ENCODE measurements at places on chromosomes 4 and X.

- no peak for DNase-seq
Observed at GRCh38 chr4:4709736-4710135, 149.7 kb upstream of the MSX1 start.

DNA sequence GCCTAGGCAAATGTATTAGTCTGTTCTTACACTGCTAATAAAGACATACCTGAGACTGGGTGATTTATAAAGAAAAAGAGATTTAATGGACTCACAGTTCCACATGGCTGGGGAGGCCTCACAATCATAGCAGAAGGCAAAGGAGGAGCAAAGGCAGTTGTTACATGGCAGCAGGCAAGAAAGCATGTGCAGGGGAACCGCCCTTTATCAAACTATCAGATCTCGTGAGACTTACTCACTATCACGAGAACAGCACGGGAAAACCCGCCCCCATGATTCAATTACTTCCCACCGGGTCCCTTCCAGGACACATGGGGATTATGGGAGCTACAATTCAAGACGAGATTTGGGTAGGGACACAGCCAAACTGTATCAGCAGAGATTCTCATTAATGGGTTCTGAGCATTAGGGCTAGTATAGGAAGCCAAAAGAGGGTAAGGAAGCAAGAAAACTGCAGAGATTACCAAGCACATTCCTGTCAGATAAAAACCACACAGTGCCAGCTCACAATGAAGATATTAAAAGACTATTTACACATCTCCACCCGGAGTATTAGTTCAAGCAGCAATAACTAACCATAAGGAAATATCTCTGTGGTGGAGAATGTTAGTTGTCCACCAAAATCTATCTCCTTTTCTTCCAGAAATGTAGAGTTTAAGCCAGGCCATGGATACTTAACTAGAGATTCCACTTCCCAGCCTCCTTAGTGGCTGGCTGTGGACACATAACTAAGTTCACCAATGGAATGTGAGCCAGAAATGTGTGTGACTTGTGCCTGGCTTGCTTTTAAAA lies 61.2 kb upstream of the HOPX start:
- DNase-seq = no peak

DNA sequence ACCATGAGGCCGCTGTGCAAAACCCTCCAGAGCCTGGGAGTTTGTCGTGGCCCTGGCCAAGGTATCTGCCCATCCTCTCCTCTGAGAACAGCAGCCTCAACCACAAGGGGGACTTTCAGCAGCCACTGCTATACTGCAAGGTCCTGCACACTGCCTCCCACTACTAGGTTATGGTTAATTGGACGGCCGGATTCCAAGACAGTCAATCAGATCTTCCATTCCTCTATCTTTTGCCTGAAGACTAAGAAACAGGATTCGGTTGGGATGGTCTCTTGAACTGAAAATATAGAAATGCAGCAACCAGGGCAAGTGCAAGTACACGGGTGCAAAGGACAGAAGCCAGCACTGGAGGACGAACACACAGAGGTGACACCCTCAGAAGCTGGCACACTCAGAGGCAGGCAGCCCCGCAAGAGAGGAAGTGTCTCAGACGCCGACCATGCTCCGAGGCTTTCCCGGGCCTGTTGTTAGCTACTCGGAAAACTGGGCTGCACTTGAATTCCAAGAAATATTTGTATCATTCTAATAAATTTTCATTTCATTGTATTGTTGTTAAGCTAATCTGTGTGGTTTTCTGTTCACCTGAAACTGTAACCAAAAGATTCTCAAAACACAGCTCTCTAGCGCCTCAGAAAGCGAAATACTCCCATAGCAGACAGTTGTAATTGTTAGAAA lies 63.3 kb downstream of the AFAP1 start:
- peak; percentile 19 for DNase-seq

- no peak for DNase-seq
Observed at GRCh38 chr4:16685536-16685935, 212.9 kb downstream of the LDB2 start.

GRCh38 chr4:48028696-48029095 lies 12.1 kb downstream of the NIPAL1 start:
- no peak for DNase-seq

DNA sequence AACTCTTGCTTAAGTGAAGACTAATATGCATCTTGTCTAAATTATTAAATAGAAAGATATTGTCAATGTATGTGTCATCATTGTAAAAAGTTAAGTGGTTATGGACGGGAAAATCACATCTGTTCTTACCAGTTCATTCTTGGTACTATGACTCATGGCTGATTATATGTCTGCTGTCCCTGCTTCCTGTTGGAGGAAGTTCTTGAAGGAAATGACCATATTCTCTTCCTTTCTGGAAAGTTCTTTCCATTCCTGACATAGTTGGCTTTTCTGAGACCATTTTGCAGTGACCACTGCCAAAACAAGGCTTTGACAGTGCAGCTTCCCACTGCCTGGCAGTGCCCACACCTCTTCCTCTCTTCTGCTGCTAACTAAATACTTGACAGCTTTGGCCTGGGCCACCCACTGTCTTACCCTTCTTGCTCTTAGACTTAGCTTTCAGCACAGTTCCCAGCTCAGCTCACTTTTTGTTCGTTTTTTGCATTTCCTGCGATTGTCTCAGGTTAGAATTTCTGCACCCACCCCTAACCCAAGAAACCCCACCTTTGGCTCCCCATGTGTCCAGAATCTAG lies 13.2 kb upstream of the CLDN24 start:
- no peak for DNase-seq

GRCh38 chrX:63967551-63967950 lies 182.5 kb upstream of the ARHGEF9 start:
- DNase-seq = no peak

- no peak for DNase-seq
Observed at GRCh38 chr4:140005699-140006098, 148.3 kb downstream of the MAML3 start.

- no peak for DNase-seq
Observed at GRCh38 chr4:186161138-186161537, 30.2 kb upstream of the CYP4V2 start.

DNA sequence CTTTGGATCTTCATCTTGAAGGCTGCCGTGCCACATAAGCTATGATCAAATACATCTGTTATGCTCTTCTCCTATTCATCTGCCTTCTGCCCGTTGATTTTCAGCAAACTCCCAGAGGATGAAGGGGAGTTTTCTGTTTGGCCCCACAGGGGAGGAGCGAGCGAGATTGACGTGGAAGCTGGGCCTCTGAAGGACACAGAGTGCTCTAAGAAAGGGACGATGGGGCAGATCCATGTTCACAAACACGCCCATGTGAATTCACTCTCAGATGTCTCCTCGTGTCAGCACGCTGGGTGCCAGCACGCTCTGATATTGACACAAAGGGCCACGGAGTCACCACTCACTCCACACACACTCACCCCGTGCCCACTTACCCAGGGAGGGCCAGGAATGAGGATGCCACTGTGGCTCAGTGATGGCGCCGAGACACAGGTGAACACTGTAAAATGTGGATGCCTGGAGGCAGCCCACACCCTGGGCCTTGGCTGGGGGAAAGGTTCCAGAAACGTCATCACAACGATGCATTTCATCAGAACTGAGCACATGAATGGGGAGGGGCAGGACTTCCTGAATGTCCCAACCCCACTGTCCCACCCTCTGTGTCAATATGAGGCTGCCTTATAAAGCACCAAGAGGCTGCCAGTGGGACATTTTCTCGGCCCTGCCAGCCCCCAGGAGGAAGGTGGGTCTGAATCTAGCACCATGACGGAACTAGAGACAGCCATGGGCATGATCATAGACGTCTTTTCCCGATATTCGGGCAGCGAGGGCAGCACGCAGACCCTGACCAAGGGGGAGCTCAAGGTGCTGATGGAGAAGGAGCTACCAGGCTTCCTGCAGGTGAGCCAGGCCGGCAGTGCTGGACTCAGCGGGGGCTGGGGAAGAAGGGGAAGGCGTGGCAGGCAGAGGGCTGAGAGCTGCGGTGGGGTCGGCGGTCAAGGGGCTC lies at the start of gene S100P:
TSS of gene S100P (plus strand) at position 648 of the 946 bp plus-strand sequence. CDS start at position 703, 55 bp downstream.
- no peak for DNase-seq

DNA sequence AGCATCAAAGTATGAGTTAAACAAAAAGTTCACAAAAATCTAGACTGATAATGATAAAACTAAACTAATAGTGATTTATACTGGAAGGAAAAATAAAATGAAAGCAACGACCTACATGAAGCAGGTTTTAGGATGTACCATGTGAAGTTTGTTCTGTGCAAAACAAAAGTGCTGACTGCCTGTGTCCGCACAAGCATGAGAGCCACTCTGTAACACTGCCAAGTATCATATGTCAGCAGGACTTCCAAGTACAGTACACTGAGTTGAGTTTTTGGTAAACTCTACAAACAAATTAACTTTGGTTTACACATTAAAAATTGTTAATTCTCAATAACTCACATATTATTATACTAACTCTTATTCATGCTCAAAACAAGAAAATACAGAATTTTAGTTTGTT lies 459.0 kb downstream of the PDGFC start:
- no peak for DNase-seq

DNA sequence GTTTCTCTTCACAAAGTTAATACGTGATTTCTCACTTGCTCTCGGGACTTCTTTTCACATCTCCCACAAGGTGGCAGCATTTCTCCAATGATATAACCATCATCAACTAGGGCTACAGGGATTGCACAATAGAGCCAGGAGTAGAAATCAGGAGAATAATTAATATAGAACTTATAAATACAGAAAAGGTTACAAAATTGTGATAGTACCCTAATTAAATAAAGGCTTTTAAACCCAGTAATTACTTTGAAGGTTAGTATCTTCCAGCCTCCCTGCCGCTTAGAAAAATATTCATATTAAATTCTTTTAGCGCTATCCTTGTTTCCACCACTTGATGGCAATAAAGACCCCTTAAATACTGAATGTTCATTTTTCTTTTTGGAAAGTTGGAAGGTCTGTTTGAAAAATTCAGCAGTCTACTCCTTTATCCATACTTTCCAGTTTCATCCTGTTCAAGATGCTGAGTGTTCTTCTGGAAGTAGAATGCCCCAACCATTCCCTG lies 65.8 kb downstream of the RASGEF1B start:
- peak; percentile 39 for DNase-seq

GRCh38 chr4:53644607-53645006 lies 53.3 kb upstream of the LNX1 start:
- DNase-seq = no peak

DNA sequence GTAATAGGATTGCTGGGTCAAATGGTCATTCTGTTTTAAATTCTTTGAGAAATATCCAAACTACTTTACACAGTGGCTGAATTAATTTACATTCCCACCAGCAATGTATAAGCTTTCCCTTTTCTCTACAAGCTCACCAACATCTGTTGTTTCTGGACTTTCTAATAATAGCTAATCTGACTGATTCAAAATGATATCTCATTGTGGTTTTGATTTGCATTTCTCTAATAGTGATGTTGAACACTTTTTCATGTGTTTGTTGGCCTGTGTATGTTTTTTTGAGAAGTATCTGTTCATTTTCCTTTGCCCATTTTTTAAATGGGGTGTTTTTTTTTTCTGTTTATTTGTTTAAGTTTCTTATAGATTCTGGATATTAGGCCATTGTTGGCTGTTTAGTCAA lies 659.0 kb upstream of the GNPDA2 start:
- DNase-seq = no peak

DNA sequence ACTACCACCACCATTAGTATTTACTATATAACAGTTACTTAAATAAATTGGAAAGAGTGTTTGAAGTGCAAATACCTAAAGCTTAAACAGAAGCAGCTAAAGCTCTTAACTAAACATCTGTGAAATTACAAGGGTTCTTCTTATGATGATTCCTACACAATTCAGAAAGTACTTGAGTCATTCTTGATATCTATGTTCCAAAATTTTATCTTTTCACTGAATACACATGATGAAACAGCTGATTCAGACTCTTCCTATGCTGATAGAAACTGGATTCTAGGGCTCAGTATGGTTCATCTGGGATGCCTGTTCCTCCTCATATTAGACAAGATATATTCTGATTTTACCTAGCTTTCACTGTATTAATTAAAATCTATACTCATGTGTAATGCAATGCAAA lies 13.6 kb downstream of the EREG start:
- no peak for DNase-seq

DNA sequence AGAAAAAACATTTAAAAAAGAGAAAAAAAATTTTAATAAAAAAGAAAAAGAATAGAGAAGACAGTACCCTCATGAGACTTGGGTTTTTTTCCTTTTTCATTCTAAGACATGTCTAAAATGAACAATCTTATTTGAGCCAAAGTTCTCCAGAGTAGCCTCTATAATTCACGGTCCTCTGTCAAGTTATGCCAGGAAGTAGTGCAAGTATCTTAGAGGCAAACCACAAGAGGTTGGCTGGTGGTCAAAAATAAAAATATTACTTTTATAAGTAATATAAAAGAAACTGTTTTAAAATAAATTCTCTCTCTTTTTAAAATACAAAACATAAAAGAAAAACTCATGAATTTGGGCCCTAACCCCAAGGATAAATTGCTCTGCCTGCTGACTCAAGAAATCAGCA lies 26.5 kb downstream of the HNRNPDL start:
- DNase-seq = no peak

GRCh38 chr4:10115797-10116568 lies 616 bp downstream of the WDR1 start:
- peak; percentile 72 for DNase-seq

DNA sequence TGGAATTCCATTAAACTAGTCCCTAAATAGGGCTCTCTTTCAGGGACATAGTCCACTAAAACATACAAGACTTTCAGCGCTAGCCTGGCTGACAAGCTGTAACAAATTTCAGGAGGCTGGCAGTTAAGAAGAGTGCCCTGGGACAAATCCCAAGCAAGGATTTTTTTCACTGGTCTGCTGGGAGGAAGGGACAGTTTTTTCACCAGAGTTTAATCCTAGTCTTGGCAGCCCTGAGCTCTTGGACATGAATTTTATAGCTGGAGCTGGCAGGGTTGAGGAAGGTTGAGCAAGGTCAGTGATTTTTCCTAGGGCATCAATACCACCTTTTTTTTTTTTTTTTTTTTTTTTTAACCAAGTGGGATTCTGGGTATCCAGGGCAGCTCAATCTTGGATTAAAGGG lies 184.4 kb downstream of the SH2D1A start:
- DNase-seq = no peak

- DNase-seq = no peak
Observed at GRCh38 chrX:25665431-25665830, 472.7 kb upstream of the MAGEB18 start.

DNA sequence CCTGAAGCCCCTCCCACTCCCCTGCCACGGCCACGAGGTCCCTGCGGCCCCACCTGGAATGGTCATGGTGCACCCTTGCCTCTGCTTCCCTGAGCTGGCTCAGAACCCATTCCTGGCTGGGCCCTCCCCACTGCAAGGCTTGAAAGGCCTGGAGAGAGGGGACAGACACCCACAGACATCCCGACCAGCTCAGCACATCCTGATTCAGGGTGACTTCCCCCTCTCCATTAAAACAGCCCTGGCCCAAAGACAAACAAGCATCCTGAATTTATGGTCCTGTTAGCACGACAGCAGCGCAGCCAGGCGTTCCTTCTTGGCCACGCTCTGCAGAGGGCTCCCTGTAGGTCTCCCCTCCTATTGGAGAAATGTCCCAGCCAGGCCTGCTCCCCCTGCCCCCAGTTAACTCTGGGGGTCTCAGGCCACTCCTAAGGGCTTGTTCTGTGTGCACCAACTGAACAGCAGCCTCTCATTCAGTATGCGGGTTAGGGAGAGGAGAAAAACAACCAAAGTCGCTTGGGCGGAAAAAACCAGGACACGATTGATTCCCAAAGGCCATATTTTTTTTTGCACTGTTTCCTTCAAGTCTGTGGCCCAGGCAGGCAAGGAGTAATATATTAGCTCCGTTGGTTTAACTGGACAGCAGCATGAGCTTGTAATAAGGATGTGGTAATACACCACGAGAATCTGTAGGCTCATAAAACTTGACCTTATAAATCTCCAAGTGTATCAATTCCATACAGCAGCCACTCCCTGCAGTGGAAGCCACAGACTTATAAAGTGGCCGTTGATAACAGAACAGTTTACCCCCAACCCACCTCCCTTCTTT lies 106.7 kb upstream of the MSX1 start:
- DNase-seq = no peak

Data from stimulated activated naive CD8-positive, alpha-beta T cell treated with anti-CD3 and anti-CD28 coated beads, Interleukin-15, amount 100 ng/mL, for 72 hours (primary cell).